ENCODE measurements at places on chromosomes 7 and 10. TPM values are rescaled to one million over a fixed set of nuclear protein-coding genes. Genes with fewer than 3 reads are reported as not detected.
A peak's percentile ranks its signal among the peaks of the same experiment; 100 is the strongest.

Gene UPK3B
- 1.2 TPM for total RNA-seq

Gene IL6
- 0.35 TPM for total RNA-seq

Gene STEAP1B
- total RNA-seq = not detected

Gene AUTS2
- 2.1 TPM for total RNA-seq

Gene NUTM2A
- total RNA-seq = not detected

- H3K4me1 ChIP-seq = peaks cover 16% of the 10 kb centered on the region
- H3K4me3 ChIP-seq = no peak overlapping the region
- no peak for DNase-seq
- H3K36me3 ChIP-seq = no peaks in the 10 kb centered on the region
Observed at GRCh38 chr10:110442746-110443145, 55.0 kb upstream of the DUSP5 start.

GRCh38 chr10:58775960-58776567 is 263.4 kb downstream of the BICC1 start:
- DNase-seq = no peak
- H3K27me3 ChIP-seq = no peaks in the 10 kb centered on the region
- no peak overlapping the region for H3K4me3 ChIP-seq

DNA sequence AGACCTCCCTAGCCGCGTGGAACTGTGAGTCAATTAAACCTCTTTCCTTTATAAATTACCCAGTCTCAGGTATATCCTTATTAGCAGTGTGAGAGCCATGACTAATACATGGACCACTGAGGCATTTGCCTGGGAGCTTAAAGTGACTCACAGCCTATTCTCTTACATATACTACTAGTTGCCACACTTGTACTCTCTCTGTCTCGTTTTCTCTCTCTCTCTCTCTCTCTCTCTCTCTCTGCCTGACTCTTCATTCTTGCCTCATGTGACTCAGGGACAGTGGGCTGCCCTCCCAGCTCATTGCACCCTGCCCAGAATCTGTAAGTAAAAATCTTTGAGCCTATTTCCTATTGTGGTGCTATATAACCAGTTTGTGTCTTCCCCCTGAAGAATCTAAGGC is 238.5 kb upstream of the MAGI2 start:
- no peaks in the 10 kb centered on the region for H3K4me1 ChIP-seq
- H3K36me3 ChIP-seq = no peaks in the 10 kb centered on the region
- no peak overlapping the region for H3K27ac ChIP-seq
- H3K4me3 ChIP-seq = no peak overlapping the region
- DNase-seq = no peak
- H3K27me3 ChIP-seq = no peaks in the 10 kb centered on the region

GRCh38 chr7:85038466-85038865 is 148.4 kb downstream of the SEMA3D start:
- no peaks in the 10 kb centered on the region for H3K27me3 ChIP-seq
- H3K27ac ChIP-seq = no peak overlapping the region
- H3K4me1 ChIP-seq = no peaks in the 10 kb centered on the region
- no peak overlapping the region for H3K4me3 ChIP-seq

GRCh38 chr10:123156078-123156477 is 1.9 kb downstream of the BUB3 start:
- H3K4me3 ChIP-seq = peak overlapping the region; percentile 95
- peaks cover 10% of the 10 kb centered on the region for H3K27me3 ChIP-seq
- H3K36me3 ChIP-seq = peaks cover 54% of the 10 kb centered on the region
- H3K4me1 ChIP-seq = peaks cover 63% of the 10 kb centered on the region
- H3K27ac ChIP-seq = peak overlapping the region; percentile 45
- DNase-seq = no peak

DNA sequence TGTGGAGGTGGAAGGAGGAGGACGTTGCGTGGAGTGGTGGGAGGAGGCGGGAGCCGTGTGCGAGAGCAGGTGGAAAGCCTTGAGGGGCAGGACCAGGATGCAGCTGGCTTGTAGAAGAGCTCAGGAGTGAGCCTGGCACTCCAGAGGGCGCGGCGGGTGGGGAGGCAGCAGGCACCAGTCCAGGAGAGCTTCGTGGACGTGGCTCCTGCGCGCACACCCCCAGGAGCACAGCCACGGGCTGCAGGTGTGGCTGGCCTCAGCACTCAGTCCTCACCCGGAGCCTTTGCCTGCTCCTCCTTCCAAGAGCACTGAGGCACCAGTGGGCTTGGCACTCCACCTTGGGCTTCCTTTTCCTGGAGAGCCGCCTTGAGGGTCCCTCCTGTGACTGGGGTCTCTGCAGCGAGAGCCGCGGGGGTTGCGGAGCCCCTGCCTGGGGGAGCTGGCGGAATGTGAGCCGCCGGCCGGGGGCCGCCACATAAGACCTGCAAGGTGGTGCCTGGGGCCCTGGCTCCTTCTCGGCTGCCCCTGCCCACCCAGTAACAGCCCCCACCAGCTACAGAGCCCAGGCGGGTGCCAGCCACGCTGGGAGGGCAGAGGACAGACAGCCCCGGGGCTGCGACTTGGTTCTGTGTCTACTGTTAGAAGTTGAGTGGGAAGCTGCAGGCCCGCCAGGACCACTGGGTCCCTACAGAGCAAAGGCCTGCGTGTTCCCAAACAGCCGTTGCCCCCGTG is 11.1 kb downstream of the MAFK start:
- peaks cover 8% of the 10 kb centered on the region for H3K36me3 ChIP-seq
- DNase-seq = no peak
- no peak overlapping the region for H3K4me3 ChIP-seq

DNA sequence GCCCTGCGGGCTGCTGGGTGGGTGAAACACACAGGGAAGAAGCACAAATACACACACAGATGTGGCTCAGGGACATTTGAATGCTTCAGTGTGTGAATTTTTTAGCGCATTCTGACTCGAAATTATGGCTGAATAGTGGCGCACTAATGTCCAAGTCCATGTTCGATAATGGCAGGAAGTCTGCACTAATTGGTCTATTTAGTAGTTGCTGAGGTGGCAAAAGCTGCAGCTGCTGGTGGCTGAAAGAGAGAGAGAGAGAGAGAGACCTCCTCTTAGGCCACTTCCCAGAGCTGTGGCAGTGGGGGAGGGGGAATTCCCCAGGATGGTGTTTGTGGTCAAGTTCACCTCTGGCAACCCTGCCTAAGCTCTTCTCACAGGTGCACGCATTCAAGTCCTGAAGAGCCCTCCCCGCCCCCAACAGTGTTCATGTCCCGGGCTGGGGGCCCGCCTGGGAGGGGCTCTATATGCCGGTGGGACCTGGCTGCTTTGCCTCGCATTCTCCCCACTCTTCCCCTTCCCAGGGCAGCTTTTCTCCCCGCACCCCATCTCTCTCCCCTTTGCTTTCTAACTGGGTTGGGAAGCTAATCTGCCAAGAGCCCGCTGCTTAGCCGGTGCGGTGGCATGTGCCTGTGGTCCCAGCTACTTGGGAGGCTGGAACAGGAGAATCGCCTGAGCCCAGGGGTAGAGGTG is 6.0 kb upstream of the MNX1 start:
- H3K27ac ChIP-seq = no peak overlapping the region
- peak; percentile 73 for DNase-seq
- peaks cover 16% of the 10 kb centered on the region for H3K4me1 ChIP-seq

DNA sequence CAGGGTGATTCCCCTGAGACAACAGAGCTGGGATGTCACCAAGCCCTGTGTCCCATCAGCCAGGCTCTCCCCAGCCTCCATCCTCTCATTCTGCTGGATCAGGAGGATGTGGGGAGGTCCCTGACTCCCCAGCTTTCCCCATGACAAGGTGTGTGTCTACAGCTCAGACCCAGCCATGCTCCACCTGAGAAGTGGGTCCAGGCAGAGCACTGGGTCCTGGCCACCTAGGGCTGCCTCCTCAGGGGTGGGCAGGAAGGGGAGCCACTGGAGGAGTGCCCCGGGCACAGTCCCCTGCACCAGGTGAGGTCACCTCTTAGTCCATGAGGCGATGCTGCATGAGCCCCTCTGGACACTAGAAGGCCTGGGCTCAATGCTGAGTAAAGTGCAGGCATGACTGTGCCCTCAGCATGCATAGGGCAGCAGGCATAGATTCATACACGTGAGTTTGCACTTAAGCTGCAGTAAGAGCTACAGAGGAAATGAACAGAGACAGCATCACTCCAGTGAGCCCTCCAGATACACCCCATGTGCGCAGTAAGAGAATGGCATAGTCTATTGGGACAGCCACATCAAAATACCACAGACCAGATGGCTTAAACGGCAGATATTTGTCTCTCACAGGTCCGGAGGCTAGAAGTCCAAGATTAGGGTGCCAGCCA is 48.3 kb downstream of the ALOX5 start:
- peak overlapping the region; percentile 58 for H3K27ac ChIP-seq
- H3K4me3 ChIP-seq = no peak overlapping the region
- H3K36me3 ChIP-seq = peaks cover 6% of the 10 kb centered on the region
- no peak for DNase-seq
- no peaks in the 10 kb centered on the region for H3K27me3 ChIP-seq
- peaks cover 80% of the 10 kb centered on the region for H3K4me1 ChIP-seq

GRCh38 chr7:6705959-6706665 is 635 bp downstream of the ZNF12 start:
- H3K27me3 ChIP-seq = no peaks in the 10 kb centered on the region
- peak overlapping the region; percentile 96 for H3K4me3 ChIP-seq
- peaks cover 53% of the 10 kb centered on the region for H3K36me3 ChIP-seq
- DNase-seq = peak; percentile 82
- peaks cover 35% of the 10 kb centered on the region for H3K4me1 ChIP-seq

GRCh38 chr10:6833458-6834011 is 253.5 kb upstream of the PRKCQ start:
- DNase-seq = no peak
- H3K36me3 ChIP-seq = no peaks in the 10 kb centered on the region
- no peak overlapping the region for H3K27ac ChIP-seq
- H3K4me3 ChIP-seq = no peak overlapping the region
